Smooth muscle cell of the pulmonary artery (primary cell): ENCODE measurements at places on chromosomes 2 and 18. TPM values are rescaled to one million over a fixed set of nuclear protein-coding genes. Genes with fewer than 3 reads are reported as not detected.

Gene STK25
- total RNA-seq, result 189 and 239 TPM in 2 replicates

Gene NOSTRIN
- 0.13 TPM in 1 of 2 replicates, not detected in the other for total RNA-seq

Gene CTAGE1
- 0.07 TPM in 1 of 2 replicates, not detected in the other for total RNA-seq

Gene SPOPL
- total RNA-seq, result 21.8 and 23.3 TPM in 2 replicates

Gene IL1B
- total RNA-seq, result 2.6 and 11.9 TPM in 2 replicates

Gene LYPD6
- 0.07 TPM in 1 of 2 replicates, not detected in the other for total RNA-seq

Gene AKAIN1
- total RNA-seq, result not detected in 2 replicates

Gene RIT2
- not detected in 2 replicates for total RNA-seq

Gene TRIB2
- total RNA-seq, result 68.5 and 109 TPM in 2 replicates

Gene LYPD6B
- 0.10 and 0.20 TPM in 2 replicates for total RNA-seq

Gene TTN
- 1.2 and 3.3 TPM in 2 replicates for total RNA-seq

Gene TMEM131
- total RNA-seq, result 38.2 and 42.2 TPM in 2 replicates

Gene NDUFV2
- total RNA-seq, result 71.7 and 72.1 TPM in 2 replicates

Gene DQX1
- 0.07 TPM in 1 of 2 replicates, not detected in the other for total RNA-seq

Gene STAM2
- 34.5 and 44.8 TPM in 2 replicates for total RNA-seq

Gene GPR45
- total RNA-seq, result not detected in 2 replicates

Gene GALNT14
- total RNA-seq, result 0.52 and 5.3 TPM in 2 replicates

Gene SLC38A11
- 0.13 and 0.83 TPM in 2 replicates for total RNA-seq

Gene ATP6V1B1
- total RNA-seq, result 1.1 and 2.2 TPM in 2 replicates

Gene MARCO
- total RNA-seq, result not detected in 2 replicates

Gene SLC4A5
- total RNA-seq, result 0.13 and 0.30 TPM in 2 replicates

Gene SCG2
- total RNA-seq, result 5.1 and 37.2 TPM in 2 replicates

Gene NAT8
- not detected in 2 replicates for total RNA-seq

Gene KRTCAP3
- total RNA-seq, result 0.39 TPM in 1 of 2 replicates, not detected in the other

Gene RGPD3
- 0.20 and 0.26 TPM in 2 replicates for total RNA-seq

Gene PLEK
- 0.07 and 0.10 TPM in 2 replicates for total RNA-seq

Gene MC4R
- total RNA-seq, result not detected in 2 replicates

Gene TCF4
- total RNA-seq, result 73.2 and 91.4 TPM in 2 replicates

Gene PLEKHH2
- total RNA-seq, result 1.7 and 8.9 TPM in 2 replicates

Gene CAVIN2
- 10.9 and 26.8 TPM in 2 replicates for total RNA-seq

Gene PSTPIP2
- total RNA-seq, result 3.5 and 4.7 TPM in 2 replicates

Gene EFHD1
- total RNA-seq, result 2.7 and 3.9 TPM in 2 replicates

Gene GCG
- not detected in 2 replicates for total RNA-seq

Gene SGPP2
- total RNA-seq, result not detected in 2 replicates

Gene DSG1
- not detected in 2 replicates for total RNA-seq

Gene REG3A
- not detected in 2 replicates for total RNA-seq

Gene PAX8
- 0.91 and 1.6 TPM in 2 replicates for total RNA-seq

Gene ATG4B
- total RNA-seq, result 57.5 and 74.7 TPM in 2 replicates

Gene TBR1
- total RNA-seq, result 0.03 TPM in 1 of 2 replicates, not detected in the other

Gene GPR39
- total RNA-seq, result 3.3 and 6.4 TPM in 2 replicates

Gene RPRM
- not detected in 2 replicates for total RNA-seq

Gene IL36G
- not detected in 2 replicates for total RNA-seq

Gene TMEM37
- 0.10 TPM in 1 of 2 replicates, not detected in the other for total RNA-seq

Gene SUCLG1
- 38.3 and 42.5 TPM in 2 replicates for total RNA-seq

Gene DUSP19
- total RNA-seq, result 4.3 and 7.6 TPM in 2 replicates

Gene NXPH2
- total RNA-seq, result 0.33 and 0.52 TPM in 2 replicates

Gene COL4A3
- 2.6 and 3.5 TPM in 2 replicates for total RNA-seq

Gene UGT1A7
- total RNA-seq, result 0.07 and 0.96 TPM in 2 replicates

Gene NEURL3
- 0.20 TPM in 1 of 2 replicates, not detected in the other for total RNA-seq

Gene SH2D6
- total RNA-seq, result 0.36 TPM in 1 of 2 replicates, not detected in the other

Gene ADAM23
- 14.3 and 28.9 TPM in 2 replicates for total RNA-seq

Gene BCL2
- total RNA-seq, result 0.92 and 3.1 TPM in 2 replicates
